Mesenteric fat pad (tissue), 1 donor: ENCODE measurements at places on chromosomes 1 and 21. TPM values are rescaled to one million over a fixed set of nuclear protein-coding genes. Genes with fewer than 3 reads are reported as not detected.

- no peak for DNase-seq
Observed at GRCh38 chr1:230465691-230466090, 39.6 kb upstream of the PGBD5 start.

DNA sequence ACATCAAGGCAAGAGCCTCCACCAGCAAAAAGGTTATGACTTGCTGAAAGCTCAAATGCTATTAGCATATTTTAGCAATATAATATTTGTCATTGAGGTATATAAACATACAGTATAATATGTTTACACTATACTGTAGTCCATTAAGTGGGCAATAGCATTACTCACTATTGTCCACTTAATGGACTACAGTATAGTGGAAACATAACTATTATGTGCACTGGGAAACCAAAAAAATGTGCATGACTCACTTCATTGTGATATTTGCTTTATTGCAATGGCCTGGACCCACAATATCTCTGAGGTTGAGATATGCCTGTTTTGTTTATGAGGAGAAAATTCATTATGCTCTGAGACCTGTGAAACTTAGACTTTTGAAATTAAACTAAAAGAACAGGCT, 300.0 kb downstream of the BARHL2 start:
- no peak for DNase-seq

DNA sequence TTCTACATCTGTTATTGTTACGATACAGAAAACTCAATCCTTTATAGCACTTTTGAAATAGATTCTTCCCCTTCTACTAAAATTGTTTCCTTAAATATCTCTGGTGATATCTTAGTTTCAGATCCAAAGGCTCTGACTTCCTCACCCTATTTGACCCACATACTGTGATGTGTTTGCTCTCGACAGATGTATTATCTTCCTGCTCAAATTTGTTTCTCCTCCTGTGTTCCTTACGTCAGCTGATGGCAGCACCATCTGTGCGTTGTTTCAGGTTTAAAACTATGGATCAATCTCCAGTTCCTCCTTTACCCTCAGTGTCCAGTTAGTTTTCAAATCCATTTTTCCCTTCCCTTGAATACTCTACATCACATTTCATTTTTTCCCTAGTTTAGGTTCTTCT, 274.4 kb downstream of the RYR2 start:
- DNase-seq, result no peak

DNA sequence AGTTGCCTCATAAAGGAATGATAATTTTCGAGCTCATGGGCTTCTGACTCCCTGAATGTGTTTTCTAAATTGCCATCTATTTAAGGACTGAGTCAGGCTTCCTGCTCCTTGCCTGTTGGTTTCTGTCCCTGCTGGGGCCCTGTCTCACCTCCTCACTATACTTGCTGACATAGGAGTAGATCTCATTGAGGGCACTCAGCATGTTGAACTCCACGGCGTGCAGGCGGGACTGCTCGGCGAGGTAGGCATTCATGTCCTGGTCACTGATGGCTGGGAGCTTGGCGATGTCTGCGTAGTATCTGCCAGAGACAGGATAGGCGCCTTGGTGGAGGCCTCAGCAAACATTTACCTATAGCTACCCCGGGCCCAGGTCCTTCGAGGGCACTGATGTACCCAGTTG, 116.9 kb upstream of the CD34 start:
- peak; percentile 81 for DNase-seq

DNA sequence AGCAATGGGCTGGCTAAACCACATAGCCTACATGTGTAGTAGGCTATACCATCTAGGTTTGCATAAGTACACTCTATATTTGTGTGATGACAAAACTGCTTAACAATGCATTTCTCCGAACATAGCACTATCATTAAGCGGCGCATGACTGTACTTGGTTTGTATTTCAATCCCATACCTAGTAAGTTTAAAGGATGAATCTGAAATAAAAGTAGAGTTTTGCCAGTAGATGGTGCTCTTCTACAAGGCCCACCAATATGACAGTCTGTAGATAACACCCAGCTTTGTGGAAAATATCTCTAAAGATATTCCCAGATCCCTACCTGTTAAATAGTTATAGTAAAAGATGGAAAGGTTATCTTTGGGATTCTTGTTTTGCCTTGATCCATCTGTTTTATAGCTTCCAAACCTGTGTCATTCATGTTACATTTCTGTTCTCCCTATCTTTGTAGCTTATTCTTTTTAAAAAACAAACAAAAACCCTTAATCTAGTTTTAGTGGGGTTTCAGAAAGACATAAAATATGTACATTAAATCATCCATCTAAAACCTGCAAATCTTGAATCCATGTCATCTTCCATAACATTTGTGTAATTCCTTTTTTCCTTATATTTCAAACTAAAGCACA, 33.9 kb upstream of the ASPM start:
- no peak for DNase-seq

DNA sequence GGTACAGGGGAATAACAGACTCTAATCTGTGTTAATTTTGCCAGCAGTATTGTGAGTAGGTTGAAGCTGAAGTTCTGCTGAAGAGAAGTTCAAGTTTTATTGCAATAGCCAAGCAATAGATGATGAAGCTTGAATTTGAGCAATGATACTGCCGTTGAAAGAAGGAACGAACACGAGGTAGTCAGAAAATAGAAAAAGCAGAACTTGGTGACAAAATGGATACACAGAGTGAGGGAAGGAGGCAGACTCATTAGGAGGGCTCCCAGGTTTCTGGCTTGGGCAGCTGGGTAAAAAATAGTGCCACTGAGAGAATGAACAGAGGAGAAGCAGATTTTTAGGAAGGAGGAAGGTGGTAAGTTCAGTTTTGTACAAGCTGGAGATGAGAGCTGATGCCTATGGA, 22.3 kb upstream of the AGO1 start:
- no peak for DNase-seq

- DNase-seq, result no peak
Observed at GRCh38 chr1:105087506-105087905, 1337.8 kb downstream of the AMY1C start.

- peak; percentile 88 for DNase-seq
Observed at GRCh38 chr1:201582705-201583442, 43.9 kb downstream of the NAV1 start.

GRCh38 chr21:29351691-29352090, 53.0 kb downstream of the BACH1 start:
- no peak for DNase-seq

- peak; percentile 35 for DNase-seq
Observed at GRCh38 chr21:42799948-42800347, 79.4 kb downstream of the WDR4 start.

GRCh38 chr1:28369371-28370238, at the start of gene PHACTR4:
Gene PHACTR4 (plus strand): TSS chr1:28369740. CDS start chr1:28407448, 37,708 bp downstream.
- peak; percentile 95 for DNase-seq

DNA sequence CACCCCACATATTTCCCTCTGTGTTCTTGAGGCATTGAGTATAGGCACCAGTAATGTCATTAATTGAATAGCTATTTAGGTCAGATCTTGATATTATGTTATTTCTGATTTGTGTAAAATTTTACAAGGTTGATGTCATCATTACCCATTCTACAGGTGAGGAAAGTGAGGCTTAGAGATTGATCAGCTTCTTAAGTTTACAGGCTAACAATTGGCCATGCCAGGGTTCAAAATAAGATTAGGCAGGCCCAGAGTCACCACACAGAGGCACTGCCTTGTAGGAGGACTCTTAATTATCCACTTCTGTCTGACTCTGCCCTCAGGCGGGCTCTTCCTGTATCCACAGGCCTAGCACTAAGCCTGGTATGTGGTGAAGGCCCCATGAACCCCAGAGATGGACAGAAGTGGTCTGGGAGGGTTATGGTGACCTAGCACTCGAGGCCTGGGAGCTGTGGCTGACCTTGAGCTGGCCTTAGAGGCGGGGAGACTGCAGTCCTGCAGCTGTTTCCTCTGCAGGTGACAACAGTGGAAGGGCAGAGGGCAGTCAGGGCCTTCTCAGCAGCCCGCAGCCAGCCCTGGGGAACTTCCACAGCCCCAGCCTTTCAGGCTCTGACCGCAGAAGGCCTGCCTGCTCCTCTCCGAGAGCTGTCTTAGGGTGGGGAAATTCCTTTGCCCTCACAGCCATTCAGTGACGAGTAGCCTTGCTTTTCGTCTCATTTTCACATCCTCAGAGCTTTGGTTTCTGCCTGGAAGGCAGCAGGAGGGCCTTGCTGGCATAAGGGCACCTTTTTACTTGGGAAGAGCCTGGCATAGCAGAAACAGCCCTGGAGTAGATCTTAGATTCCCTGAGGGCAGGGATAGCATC, 12.2 kb downstream of the ZDHHC18 start:
- no peak for DNase-seq

DNA sequence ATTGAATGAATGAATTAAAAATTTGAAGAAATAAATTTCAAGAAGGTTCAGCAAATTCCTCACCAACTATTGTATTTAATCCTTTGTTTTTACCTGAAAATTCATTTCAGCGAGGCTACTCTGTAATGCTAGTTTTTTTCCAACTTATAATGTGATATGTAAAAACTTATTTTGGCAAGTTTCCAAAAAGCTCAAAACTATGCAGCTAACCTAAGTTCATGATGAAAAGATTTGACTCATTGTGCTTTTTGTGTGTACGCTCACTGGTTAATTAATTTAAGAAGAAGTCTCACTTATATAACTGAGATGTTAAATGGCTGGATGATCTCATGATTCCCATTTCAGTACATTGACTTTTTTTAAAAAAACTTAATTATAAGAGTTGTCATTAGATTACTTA, 196.0 kb upstream of the SAMSN1 start:
- DNase-seq, result no peak

- no peak for DNase-seq
Observed at GRCh38 chr1:177794376-177794991, 175.4 kb downstream of the SEC16B start.

DNA sequence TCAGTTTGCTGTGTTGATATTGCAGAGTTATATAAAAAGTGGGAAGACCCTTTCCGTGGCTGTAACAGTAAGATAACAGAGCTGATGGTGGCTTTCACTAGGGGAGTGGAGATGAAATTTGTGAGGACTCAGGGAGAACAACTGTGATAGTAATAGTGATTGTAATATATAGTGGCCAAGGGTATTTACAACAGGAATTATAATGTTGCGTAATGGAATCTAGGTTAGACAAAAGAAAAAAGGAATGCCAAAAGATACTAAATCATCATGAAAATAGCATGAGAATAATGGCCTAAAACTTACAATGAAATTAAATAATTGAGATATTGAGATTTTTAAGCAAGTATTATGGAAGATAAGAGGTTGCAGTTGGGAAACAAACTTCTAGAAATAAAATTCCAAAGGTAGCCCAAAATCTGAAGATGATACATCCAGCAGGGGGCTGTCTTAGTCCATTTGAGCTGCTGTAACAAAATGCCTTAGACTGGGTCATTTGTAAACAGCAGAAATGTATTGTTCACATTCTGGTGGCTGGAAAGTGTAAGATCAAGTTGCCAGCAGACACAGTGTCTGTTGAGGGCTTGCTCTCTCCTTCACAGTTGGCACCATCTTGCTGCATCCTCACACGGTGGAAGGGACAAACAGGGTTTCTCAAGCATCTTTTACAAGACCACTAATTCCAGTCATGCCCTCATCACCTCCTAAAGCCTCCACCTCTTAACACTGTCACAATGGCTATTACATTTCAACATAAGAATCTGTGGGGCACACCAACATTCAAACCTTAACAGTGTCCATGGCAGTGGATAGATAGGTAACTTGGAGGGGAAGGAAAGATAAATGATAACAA, 711.2 kb downstream of the MRPL39 start:
- DNase-seq, result no peak

DNA sequence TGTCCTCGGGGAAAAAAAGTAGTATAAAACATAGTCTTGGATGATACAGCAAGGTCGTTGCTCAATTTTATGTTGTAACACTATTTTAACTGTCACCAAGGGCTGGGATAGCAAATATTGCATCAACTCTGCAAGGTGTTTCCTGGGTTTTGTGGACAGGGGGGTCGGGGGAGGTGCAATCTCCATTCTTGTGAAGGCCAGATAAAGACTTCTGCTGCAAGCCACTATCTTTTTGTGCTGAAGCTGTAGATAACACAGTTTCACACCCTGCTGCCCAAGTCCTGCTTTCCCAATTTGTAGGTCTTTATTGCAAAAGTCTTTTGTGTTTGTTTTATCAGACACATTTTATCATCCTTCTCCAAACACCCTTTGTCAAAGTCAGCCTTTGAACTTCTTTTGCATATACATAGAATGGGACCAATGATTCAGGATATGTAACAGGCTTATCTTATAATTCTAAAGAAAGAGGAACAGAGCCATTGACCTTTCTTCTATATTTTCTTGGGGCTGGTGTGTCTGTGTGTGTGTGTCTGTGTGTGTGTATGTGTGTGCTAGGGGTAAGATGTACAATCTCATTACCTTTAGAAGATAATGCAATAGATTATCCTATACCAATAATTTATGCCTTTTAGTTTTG, 140.6 kb downstream of the RUNX1 start:
- no peak for DNase-seq

DNA sequence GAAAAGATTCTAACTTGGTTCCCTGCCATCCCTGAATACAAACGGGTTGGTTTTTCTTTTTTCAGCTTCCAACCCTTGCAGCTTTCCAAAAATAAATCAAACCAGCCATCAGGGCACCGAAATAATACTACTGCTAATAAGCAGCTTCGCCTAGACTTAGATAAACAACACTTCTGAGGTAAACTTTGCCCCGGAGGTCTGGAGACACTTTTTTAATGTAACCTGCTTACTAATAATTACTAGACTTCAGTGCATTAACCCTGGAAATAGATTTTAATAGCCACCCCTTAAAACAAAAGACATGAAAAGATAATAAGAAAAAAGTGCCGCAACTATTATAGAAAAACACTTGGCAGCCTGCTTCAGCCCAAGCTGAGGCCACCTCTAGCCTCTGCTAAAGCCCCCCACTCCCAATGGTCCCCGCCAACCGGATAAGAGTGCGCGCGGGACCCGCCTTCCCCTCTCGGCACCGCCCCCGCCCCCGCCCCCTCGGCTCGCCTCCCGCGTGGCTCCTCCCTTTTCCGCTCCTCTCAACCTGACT, 405 bp upstream of the GADD45A start:
- DNase-seq, result no peak

GRCh38 chr1:9294910-9295636, 2.4 kb downstream of the SPSB1 start:
- no peak for DNase-seq

- DNase-seq, result no peak
Observed at GRCh38 chr1:38062361-38063288, 16.0 kb upstream of the POU3F1 start.

DNA sequence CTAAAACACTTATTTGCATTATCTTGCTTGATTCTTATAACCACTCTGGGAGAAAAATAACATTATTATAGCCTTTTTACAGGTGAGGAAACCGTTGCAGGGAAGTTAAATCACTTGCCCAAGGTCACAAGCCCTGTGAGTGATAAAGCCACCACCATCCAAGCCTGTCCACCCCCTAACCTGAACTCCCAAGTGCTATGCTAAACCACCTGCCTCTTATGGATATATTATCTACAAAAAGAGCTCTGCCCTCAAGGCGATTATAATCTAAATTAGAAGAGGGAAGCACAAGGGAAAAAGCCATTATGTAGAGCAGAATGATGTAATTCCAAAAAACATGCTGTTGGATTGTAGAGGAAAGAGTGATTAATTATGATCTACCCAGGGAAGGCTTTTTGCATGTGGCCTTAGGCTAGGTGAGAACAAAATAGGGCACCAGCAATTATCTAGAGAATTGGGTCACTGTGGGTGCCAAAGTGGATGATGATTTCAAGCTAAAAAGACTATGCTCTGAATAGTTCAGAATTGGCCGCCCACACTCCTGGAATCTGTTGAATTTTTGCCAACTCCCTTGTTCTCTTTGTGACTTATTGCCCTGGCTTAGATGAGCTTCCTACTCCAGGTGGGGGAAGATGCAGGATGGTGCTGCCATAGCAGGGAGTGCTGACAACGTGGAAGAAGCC, 205.3 kb downstream of the FGGY start:
- DNase-seq, result no peak

Gene INTS7
- total RNA-seq, result 8.4 TPM

Gene PRAMEF25
- not detected for total RNA-seq

Gene DYNLT4
- not detected for total RNA-seq

Gene SLC9C2
- total RNA-seq, result 0.16 TPM

Gene CHIA
- total RNA-seq, result not detected
